Fibroblast of skin of right biceps (primary cell): ENCODE measurements at places on chromosomes 5 and 9.

- DNase-seq, result no peak
Observed at GRCh38 chr5:56128113-56128512, 105.0 kb downstream of the ANKRD55 start.

DNA sequence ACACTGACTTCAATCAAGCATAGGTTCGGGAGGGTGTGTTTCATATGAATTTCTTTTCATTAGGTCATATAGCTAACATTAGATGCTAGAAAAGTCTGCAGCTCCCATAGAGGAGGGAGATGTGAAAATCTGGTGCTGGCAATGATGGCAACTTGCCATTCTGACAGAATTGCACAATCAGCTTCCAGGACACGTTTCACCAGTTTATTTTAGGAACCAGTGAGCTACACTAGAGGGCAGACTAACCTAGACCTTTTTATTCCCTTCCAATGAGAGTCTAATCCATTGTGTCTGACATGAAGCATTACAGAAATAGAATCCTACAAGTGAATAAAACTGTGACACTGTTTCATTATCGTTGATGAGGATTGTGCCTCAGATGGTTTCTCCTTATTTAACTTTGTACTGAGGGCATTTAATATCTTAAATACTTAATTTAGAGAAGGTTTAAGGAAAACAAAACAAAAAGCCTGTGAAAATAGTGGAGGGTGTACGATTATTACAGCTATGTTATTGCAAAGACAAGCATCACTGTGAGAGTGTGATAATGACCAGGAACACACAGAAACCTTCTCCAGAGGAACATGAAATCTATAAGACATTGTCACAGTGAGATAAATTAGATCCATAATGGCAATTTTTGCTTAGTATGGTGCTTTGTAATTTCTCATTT lies 363.3 kb upstream of the RPS23 start:
- peak; percentile 85 for DNase-seq

GRCh38 chr5:139014726-139015125 lies 139.6 kb upstream of the LRRTM2 start:
- DNase-seq, result peak; percentile 60

GRCh38 chr5:2124434-2125170 lies 241.9 kb upstream of the IRX4 start:
- DNase-seq, result no peak

DNA sequence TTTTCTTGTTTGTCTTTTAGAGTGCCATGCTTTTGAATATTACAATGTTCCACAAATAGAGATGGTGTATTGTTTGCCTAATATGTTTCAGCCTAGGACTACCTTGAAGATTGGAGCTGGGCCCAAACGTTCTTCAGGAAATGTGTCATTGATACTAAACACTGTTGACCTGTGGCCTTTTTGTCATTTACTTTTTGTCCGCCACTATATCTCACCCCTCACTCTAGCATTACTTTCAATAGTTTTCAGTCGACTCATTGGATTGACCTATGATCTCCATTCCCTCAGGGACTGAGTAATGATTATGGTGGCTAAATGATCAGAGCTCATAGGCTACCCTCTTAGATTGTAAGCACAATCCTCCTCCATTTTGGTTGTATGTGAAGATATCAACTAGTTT lies 115.8 kb downstream of the NUDT12 start:
- DNase-seq, result no peak
